Breast epithelium (tissue), 4 donors: ENCODE measurements at places on chromosomes 3 and 15.
A peak's percentile ranks its signal among the peaks of the same experiment; 100 is the strongest.

- DNase-seq = no peak
These were observed 333.4 kb upstream of the THRB start for GRCh38 chr3:24828011-24828410.

GRCh38 chr3:143209715-143210059 lies 90.1 kb downstream of the CHST2 start:
- DNase-seq = no peak

GRCh38 chr3:72214066-72214951 lies 429.4 kb upstream of the PROK2 start:
- no peak for DNase-seq

DNA sequence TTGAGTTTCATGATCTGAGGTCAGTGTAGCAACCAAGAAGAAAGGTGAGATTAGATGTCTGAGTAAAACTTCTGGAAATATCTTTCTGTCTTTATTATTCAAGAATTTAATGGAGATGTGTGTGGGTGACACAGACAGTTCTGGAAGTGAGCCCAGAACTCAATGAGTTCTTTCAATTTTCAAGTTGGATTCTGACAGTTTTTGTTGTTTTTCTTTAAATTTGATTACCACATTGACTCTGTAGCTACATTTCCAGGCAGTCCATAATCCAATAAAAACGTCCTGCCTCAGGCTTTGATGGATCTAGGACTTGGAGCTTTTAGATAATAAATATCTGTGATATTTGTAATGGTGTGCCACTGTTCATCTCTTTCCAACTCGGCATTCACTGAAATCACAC lies 3.9 kb upstream of the PARP14 start:
- no peak for DNase-seq

DNA sequence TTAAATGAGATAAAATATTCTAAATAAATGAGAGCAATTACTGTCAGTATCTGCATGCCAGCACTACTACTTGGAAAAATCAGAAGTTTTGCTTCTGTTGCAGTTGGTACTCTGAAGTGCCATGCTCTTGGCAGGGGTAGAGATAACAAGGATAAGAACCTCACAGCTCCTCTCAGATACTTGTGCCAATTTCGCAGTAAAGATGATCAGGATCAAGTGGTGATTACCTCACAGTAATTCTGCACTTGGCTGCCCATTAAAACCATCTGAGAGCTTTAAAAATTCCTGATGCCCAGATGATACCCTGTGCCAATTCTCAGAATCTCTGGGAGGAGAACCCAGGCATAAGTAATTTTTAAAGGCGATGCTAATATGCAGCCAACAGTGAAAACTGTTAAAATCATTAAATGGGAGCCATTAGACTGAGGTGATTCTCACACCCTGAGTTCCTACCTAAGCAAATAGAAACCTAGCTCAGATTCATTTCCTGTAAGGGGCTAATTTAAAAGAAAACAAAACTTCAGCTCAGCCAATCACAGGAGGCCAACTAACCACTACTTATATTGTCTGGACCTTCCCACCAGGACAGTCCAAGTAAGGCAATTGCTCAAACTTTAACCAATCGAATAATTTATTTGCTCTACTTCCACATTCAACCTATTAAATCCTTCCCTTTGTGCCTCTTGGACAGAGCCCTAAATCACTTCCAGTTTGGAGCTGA lies 171.2 kb downstream of the KCNMB2 start:
- no peak for DNase-seq

- peak; percentile 75 for DNase-seq
These were observed 1.1 kb downstream of the TMEM158 start for GRCh38 chr3:45224824-45225464.

- peak; percentile 83 for DNase-seq
These were observed 21.6 kb upstream of the SLC6A20 start for GRCh38 chr3:45817831-45818522.

DNA sequence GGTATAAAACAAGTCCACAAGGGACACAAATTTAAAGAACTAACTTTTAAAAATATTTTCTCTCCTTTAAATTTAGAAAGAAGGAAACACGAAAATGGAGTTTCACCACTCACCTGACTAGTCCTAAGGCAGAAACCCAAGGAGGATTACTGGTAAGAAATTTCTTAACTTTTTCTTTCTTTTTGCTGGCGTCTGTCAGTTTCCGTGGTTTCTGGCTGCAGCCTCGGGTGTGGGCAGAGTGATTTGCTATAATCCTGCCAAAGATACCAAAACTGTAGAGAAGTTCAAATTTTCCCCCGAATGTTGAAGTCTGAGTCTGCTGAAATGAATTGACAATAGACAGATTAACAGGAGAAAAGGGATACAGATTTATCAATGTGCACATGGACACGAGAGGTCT lies 843.6 kb upstream of the ALCAM start:
- no peak for DNase-seq

- DNase-seq = no peak
These were observed 33.5 kb downstream of the SRPRB start for GRCh38 chr3:133838916-133839800.

GRCh38 chr3:134988666-134989065 lies 193.6 kb downstream of the EPHB1 start:
- DNase-seq = no peak

DNA sequence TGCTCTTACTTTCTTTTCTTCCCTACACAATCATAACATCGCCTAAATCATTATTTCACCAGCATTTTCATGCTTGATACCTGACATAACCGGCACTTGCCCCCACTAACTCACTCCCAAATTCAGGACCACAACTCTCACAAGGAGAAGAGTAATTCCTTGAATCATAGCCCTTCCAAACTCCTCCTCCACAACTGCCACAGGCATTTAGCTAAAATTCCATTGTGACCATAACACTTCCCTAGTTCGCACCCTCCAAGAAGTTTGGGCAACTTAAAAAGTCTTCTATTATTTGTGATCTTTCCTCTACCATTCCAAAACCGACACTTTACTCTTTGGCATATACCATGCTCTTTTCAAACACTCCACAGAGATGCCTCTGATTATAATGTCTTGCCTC lies 59.4 kb upstream of the XRN1 start:
- no peak for DNase-seq

- DNase-seq = no peak
These were observed 44.9 kb downstream of the DRD3 start for GRCh38 chr3:114133947-114134346.

DNA sequence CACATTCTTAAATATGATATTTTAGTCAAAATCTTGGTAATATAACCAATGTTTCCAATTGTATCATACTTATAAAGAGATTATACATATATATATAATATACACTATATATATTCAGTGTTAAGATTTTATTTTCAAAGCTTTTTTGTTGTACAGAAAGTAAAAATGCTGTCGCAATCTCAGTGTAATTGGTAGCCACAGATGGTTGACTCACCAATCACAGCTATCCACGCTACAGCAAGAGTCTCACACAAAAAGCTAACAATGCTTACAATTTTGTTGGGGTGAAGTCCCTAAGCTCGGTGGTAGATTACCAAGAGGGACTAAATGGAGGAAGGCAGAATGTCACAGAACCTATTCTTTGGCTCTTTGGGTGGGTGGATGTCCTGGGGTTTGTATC lies 16.9 kb upstream of the CFAP161 start:
- DNase-seq = no peak

DNA sequence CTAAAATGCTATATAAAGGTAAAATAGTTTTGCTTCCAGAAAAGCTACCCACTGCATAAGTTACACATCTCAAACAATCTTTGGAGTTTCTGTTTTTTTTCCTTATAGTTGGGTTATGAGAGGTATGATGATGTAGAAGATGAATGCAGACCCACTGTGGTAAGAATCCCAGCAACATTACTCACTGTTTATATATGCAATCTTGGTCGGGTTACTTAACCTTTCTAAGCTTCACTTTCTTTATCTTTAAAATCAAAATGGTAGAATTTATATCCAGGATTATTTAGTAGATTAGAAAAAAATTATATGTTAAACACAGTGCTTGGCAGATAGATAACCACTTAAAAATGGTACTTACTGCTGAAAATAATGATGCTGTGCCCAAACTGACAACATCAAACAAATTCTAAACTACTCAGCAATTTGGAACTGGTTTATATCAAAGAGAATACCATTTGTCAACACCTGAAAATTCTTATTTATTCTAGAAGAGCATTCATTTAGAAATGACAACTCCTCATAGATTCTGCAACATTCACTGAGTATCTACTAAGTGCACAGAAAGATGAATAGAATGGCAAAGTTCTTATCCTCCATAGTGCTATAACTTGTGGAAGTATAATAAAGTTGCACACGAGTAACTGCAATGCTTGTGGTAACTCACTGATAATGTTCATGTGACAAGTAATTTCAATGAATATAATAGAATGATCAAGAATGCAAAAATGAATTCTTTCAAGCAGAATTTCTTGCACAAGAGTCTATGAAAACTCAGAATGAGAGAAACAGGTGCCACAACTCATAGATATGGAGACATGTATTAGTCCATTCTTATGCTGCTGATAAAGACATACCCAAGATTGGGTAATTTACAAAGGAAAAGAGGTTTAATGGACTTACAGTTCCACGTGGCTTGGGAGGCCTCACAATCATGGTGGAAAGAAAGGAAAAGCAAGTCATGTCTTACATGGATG lies 129.0 kb upstream of the SLC7A14 start:
- DNase-seq = no peak

GRCh38 chr3:44355362-44356033 lies 16.9 kb downstream of the TCAIM start:
- DNase-seq = no peak

DNA sequence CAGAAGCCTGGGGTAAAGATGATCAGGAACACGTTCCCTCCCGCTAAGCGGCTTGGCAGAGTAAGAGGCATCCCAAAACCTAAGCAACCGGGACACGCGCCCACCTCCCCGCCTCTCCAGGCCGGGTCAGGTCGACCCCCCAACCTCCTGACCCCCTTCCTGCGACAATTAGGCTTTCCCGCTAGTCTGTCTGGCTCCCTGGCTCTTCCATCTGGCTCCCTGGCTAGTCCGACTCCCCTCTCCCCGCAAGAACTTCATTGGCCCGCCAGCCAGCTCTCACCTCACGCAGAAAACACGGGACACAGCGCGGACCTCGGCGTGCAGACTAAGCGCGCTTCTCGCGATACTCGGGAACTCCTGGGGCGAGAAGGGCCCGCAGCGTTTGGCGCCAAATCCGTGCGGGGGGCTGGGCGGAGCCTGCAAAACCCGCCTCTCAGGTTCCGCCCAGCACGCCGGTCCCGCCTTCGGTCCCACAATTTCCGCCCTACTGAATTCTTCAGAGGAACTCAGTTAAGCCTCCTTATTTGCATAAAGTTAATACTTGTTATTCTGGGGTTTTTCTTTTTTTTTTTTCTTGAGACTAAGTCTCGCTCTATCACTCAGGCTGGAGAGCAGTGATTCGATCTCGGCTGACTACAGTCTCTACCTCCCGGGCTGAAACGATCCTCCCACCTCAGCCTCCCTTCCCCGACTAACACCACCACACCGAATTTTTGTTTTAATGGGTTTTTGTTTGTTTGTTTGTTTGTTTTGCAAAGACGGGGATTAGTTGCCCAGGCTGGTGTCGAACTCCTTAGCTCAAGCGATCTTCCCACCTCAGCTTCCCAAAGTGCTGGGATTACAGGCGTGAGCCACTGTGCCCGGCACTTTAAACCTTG lies at the start of gene TIPIN:
Gene TIPIN (minus strand): TSS at position 327 of the 878 bp plus-strand sequence. CDS start 3,738 bp downstream, outside the sequence.
- peak; percentile 88 for DNase-seq

GRCh38 chr3:150177673-150178381 lies 207.1 kb upstream of the PFN2 start:
- DNase-seq = no peak

- no peak for DNase-seq
These were observed 32.4 kb upstream of the HES1 start for GRCh38 chr3:194103505-194103904.

- DNase-seq = no peak
These were observed 18.9 kb upstream of the FBN1 start for GRCh38 chr15:48664436-48664835.

DNA sequence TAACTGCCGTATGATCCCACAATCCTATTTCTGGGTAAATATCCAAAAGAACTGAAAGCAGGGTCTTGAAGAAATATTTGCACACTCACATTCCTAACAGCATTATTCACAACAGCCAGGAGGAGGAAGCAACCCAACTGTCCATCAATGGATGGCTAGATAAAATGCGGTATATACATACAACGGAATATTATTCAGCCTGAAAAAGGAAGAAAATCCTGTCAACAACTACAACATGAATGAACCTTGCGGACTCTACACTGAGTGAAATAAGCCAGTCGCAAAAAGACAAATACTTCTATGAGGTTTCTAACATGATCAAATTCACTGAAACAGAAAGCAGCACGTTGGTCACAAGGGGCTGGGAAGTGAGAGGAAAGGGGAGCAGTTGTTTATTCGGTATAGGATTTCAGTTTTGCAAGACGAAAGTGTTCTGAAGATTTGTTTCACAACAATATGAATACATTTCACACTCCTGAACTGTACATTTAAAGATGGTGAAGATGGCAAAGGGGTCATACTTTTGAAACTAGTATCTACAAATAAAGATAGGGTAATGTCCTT lies 6.2 kb downstream of the DLG1 start:
- DNase-seq = no peak

DNA sequence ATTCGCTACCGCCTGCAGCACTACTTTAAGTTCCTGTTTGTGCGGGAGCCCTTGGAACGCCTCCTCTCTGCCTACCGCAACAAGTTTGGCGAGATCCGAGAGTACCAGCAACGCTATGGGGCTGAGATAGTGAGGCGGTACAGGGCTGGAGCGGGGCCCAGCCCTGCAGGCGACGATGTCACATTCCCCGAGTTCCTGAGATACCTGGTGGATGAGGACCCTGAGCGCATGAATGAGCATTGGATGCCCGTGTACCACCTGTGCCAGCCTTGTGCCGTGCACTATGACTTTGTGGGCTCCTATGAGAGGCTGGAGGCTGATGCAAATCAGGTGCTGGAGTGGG lies 995 bp downstream of the CHST14 start:
- DNase-seq = peak; percentile 41

- no peak for DNase-seq
These were observed 20.1 kb upstream of the CD96 start for GRCh38 chr3:111521891-111522290.
